ENCODE measurements at places on chromosomes 7 and 10. TPM values are rescaled to one million over a fixed set of nuclear protein-coding genes. Genes with fewer than 3 reads are reported as not detected.

Gene ADRB1
- total RNA-seq: 4.8 TPM

Gene RELN
- total RNA-seq: not detected

Gene FLNC
- total RNA-seq: 231 TPM

Gene STEAP1B
- 41.8 TPM for total RNA-seq

Gene ADCYAP1R1
- not detected for total RNA-seq

All from G401 (cell line).